ENCODE measurements at places on chromosomes 1 and 21. TPM values are rescaled to one million over a fixed set of nuclear protein-coding genes. Genes with fewer than 3 reads are reported as not detected.

The FCRL5 gene
- total RNA-seq = not detected

The OR2T33 gene
- total RNA-seq = not detected

The NUDT4B gene
- total RNA-seq = 19.9 TPM

- no peak for DNase-seq
Observed at GRCh38 chr1:51343624-51344023, 13.3 kb upstream of the TTC39A start.

GRCh38 chr21:25733859-25734653 is 648 bp downstream of the ATP5PF start:
- DNase-seq = peak; percentile 35

GRCh38 chr1:83098131-83098530 is 900.8 kb downstream of the TTLL7 start:
- DNase-seq = no peak

- DNase-seq = no peak
Observed at GRCh38 chr21:35035581-35035980, 13.5 kb downstream of the RUNX1 start.

DNA sequence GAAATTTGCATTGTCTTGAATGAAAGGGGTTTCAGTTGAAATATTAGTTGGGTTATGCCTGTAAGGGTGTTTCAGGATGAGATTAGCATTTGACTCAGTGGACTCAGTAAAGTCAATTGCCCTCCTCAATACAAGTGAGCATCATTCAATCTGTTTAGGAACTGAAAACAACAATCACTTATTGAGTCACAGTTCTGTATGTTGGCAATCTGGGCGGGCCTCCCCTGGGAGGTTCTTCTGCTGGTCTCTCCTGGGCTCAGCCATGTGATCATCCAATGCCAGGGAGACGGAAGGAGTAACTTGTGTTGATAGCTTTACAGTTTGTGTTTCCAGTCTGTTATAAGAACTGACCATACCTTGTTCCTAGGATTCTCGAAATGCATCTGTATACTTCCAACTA is 262.9 kb upstream of the RUNX1 start:
- no peak for DNase-seq

- DNase-seq = no peak
Observed at GRCh38 chr1:81804312-81804711, 3.6 kb downstream of the ADGRL2 start.

All from IMR-90 (cell line).